ENCODE measurements at places on chromosomes 5 and 9.

DNA sequence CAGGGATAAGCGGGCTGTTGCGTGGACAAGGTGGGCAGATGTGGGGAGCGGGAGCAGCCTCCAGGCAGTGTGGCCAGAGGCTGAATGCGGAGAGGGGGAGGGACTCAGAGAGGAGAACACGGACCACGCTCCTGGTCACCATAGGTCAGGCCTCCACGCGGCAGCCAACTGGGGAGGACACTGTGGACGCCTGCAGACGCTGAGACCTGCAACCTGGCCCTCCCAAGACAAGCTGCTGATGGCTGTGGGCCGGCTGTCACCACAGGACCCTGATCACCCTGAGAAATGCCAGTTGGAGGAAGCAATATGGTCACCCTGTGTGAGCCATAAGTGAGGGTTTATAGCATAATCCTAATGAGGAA lies 16.8 kb downstream of the LPCAT1 start:
- no peak for DNase-seq

GRCh38 chr9:77802515-77803293 lies 154.6 kb upstream of the GNA14 start:
- DNase-seq = no peak

- no peak for DNase-seq
Measured at GRCh38 chr9:81417299-81417675, 272.1 kb downstream of the TLE1 start.

DNA sequence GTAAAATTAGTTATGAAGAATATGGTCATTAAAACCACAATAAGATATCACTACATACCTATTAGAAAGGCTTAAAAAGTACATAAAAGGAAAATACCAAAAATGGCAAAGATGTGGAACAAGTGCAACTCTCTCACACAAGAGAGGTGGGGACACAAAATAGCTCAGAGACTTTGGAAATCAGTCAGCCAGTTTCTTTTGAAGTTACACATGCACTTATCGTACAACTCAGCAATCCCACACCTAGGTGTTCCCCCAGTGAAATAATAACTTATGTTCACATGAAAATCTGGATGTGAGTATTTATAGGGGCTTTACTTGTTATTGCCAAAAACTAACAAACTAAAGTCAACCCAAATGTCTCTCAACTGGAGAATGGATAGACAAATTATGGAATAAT lies 9.8 kb upstream of the RICTOR start:
- no peak for DNase-seq

GRCh38 chr9:120693700-120694008 lies 20.6 kb downstream of the MEGF9 start:
- DNase-seq = no peak

- no peak for DNase-seq
Measured at GRCh38 chr5:123278284-123278683, 144.9 kb downstream of the CEP120 start.

DNA sequence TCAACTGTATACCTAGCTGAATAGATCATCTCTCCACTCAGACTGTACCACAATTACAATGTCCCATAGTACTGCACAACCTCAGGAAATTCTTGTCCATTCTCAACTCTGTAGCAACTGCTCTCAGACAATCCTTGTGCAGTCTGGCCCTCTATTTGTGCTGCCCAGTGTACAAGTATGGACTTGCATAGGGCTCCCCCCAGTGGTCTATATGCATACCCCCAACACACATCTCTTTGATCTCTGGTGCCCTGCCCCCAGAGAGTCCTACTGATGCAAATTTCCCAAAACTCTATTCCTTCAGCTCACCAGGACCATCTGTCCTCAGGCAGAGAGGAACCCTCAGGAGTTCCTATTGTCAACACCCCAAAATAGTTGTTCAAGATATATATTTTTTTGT lies 205.3 kb downstream of the SLCO4C1 start:
- no peak for DNase-seq

- no peak for DNase-seq
Measured at GRCh38 chr5:151357792-151358191, 10.4 kb upstream of the SLC36A2 start.

Measured in stimulated activated CD4-positive, alpha-beta T cell treated with anti-CD3 and anti-CD28 coated beads, Interleukin-4, amount 100 ng/mL, for 4 hours (primary cell).